ENCODE measurements at places on chromosomes 3 and 15.

DNA sequence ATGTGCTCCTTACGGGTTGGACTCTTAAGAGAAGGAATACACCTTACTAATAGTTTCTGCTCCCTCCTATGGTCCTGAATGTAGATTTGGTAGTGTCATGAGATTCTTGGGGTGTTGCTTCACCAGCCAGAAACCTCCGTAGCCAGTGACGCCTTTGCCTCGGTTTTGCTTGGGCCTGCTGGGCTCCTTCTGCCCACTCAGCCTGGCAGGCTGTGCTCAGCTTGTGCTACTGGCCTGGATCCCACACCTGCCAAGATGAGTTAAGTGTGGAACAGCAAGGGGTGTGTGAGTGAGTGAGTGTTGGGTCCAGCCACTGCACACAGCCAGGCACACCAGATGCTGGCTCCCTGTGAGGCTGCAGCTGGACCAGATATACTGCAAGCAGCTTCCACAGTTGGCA is 560.1 kb downstream of the NLGN1 start:
- no peaks in the 10 kb centered on the region for H3K4me1 ChIP-seq
- H3K36me3 ChIP-seq, result no peaks in the 10 kb centered on the region
- no peak for DNase-seq
- H3K27me3 ChIP-seq, result no peaks in the 10 kb centered on the region
- H3K4me3 ChIP-seq, result no peak overlapping the region

DNA sequence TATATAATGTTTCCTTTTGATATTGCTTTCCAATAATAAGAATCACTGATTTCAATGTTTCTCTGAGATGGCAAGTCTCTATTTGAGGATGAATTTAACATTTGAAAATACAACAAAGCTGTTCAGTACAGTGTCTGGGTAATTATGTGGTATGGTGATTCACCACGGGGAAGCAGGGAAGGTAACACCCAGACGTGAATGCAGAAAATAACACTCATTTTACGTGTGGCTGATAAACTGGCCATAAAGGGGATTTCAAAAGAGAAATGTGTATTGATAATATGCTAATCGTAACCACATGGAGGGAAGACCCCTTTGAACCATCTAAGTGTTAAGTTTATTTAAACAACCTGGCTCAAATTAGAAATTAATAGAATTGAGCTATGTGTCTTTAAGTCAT is 344.6 kb downstream of the GRM7 start:
- H3K27ac ChIP-seq, result no peak overlapping the region
- DNase-seq, result no peak
- H3K4me3 ChIP-seq, result no peak overlapping the region
- no peaks in the 10 kb centered on the region for H3K4me1 ChIP-seq

DNA sequence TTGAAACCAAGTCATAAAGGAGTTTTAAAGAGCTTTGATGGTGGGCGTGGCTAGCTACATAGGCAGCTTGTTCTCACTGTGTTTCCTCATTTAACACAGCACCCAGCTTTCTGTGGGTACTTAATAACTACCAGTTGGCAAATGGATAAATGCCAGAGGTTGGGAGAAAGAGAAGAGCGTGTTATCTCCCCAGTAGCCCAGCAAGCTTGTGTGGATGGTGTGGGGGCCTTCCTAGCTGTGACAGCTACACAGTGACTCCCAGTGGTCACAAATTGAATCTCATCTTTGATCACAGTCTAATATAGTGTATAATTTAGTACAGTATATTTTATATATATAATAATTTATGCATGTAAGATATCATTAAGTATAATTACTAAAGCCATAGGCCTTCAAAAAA is 984.1 kb downstream of the EPHA3 start:
- H3K27me3 ChIP-seq, result no peaks in the 10 kb centered on the region
- no peaks in the 10 kb centered on the region for H3K36me3 ChIP-seq
- H3K4me1 ChIP-seq, result no peaks in the 10 kb centered on the region
- no peak overlapping the region for H3K27ac ChIP-seq
- peak; percentile 1 for DNase-seq
- H3K4me3 ChIP-seq, result no peak overlapping the region

DNA sequence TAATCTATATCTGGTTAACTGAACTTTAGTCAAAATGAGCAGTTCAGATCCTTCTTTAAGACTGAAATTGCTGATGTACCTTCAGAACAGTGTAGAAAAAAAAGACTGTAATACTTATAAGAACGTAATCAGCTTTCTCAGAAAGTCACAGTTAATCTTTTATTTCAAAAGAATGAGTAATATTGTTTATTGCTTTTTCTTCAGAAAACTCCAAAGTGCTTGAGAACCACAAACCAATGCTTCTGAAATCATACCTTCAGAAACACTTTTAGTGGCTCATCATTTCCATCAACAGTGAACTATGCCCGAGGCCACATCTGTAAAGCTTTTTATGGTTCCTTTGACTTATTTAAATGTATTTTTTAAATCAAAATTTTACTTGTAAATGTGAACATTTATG is 33.3 kb upstream of the CLASP2 start:
- no peaks in the 10 kb centered on the region for H3K27me3 ChIP-seq
- H3K36me3 ChIP-seq, result no peaks in the 10 kb centered on the region
- no peak overlapping the region for H3K4me3 ChIP-seq
- no peak overlapping the region for H3K27ac ChIP-seq
- H3K4me1 ChIP-seq, result no peaks in the 10 kb centered on the region

DNA sequence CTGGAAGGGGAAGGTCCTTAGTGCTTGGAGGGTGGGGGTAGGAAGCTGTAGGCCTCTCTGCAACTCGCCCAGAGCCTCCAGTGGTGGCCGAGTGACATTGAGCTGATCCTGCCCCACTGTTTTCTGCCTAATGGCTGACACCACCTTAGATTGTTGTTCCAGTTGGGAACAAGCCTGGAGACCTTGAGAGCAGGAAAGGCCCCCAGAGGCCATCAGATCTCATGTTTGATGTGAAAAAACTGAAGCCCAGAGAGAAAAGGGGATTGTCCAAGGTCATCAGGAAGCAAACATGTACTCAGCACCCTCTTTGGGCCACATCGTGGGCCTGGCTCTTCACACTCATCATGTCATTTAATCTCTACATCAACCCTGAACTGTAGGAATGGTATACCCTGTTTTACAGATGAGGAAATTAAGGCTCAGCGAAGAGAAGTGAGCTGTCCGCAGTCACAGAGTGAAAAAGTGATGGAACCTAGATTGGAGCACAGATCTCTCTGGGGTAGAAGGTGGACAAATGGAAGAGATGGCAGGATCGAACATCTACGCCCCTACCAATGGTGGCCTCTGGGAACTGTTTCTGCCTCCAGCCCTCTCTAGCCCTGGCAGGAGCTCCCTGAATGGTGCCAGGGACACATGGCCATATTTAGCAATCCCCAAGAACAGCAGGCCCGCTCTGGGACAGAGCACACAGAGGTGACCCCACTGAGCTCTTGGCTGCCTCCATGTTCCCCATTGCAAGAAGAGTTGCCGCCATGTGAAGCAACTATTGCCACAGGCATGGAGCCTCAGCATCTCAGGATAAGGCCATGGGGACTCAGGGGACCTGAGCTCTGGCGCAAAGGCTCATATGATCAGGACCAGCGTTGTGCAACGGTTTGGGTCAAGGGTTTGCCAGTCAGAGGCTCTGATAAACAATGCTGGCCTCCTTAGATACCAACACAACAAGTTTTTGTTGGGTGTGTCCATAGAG is 31.6 kb upstream of the TSEN2 start:
- H3K36me3 ChIP-seq, result no peaks in the 10 kb centered on the region
- H3K4me1 ChIP-seq, result no peaks in the 10 kb centered on the region
- H3K4me3 ChIP-seq, result no peak overlapping the region
- no peaks in the 10 kb centered on the region for H3K27me3 ChIP-seq

DNA sequence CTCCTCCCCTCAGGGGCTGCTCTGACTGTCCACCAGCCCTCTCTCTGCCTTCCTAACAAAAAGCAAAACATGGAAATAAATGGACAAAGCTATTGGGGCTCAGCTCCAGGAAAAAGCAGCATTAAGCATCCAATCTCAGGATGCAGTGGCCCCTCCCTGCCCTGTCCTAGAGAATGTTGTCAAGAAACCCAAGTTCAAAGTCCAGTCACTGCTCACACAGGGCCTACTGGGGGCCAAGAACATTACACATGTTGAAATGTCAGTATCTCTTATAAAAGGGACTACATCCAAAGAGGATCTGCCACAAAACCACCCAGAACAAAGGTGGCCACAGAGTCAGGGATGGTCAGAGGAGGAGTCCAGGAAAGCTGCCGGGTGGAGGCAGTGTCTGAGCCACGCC is 7.6 kb upstream of the GRIP2 start:
- H3K36me3 ChIP-seq, result no peaks in the 10 kb centered on the region
- no peak overlapping the region for H3K27ac ChIP-seq
- no peaks in the 10 kb centered on the region for H3K27me3 ChIP-seq
- H3K4me3 ChIP-seq, result no peak overlapping the region

DNA sequence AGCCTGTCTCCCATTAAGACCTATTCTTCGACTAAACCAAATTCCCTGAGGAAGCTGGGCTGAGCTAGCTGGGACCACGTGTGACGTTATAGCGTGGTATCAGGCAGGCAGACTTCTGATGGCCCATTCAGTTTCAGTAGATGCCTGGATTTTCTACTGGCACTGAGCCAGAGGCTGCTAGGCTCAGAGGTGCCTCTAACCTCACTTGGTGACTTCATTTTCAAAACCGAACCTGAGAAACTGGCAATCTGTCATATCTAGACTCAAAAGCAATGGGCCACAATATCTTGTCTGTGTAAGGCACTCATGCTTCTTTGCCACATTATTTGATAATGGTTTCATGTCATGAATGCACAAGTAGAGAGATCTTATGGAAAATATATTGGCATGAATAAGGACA is 352.1 kb upstream of the AZI2 start:
- H3K27ac ChIP-seq, result no peak overlapping the region
- DNase-seq, result no peak
- no peak overlapping the region for H3K4me3 ChIP-seq
- H3K36me3 ChIP-seq, result no peaks in the 10 kb centered on the region
- no peaks in the 10 kb centered on the region for H3K27me3 ChIP-seq

GRCh38 chr15:62488387-62488786 is 323.3 kb upstream of the C2CD4B start:
- H3K4me1 ChIP-seq, result no peaks in the 10 kb centered on the region
- H3K27me3 ChIP-seq, result no peaks in the 10 kb centered on the region
- no peak overlapping the region for H3K27ac ChIP-seq
- H3K36me3 ChIP-seq, result no peaks in the 10 kb centered on the region
- DNase-seq, result no peak

DNA sequence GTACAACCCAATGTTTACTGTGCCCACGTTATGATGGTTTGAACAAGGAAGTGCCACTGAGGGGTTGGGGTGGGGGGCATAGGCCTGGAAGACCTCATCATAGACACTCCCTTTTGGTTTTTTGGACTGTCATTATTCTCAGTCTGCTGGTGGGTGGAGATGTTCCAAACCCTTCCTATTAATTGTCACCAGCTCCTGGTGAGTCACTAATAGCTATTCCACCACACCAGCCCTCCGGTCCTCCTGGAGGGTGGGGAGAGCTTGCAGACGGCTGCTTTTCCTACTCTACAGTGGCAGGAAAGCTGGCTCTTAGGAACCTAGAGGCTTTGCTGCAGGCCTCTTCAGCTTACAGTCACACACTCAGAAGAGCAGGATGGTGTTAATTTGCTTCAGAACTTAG is 9.0 kb upstream of the COPG1 start:
- DNase-seq, result no peak
- H3K36me3 ChIP-seq, result no peaks in the 10 kb centered on the region
- H3K4me3 ChIP-seq, result no peak overlapping the region
- H3K4me1 ChIP-seq, result no peaks in the 10 kb centered on the region

DNA sequence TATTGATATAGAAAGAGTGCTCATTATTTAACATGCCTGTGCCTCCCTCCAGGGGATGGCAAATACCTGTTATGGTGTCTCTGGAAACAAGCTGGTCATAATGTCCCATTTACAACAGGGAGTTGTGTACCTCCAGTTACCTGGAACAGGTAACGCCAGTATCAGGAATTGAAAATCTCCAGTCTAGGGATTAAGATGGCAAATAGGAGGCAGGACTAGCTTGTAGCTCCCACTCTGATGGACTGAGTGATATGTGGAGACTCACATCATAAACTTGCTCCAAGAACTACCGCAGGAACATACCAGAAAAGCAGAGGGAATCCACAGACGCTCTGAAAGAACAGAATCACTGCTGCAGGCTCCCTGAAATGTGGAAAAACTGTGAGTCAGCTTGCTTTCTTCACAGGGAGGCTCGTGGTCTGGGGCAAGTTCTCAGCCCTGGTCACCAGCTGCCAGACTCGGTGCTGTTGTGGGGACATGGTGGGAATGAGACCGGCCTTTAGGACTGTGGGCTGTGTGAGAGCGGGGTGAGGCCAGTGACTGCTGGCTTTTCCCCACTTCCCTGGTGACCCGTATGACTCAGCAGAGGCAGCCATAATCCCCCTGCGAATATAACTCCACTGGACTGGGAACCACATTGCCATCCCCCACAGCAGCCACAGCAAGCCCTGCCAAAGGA is 97.4 kb downstream of the KCNAB1 start:
- no peak for DNase-seq
- no peaks in the 10 kb centered on the region for H3K36me3 ChIP-seq
- H3K4me3 ChIP-seq, result no peak overlapping the region
- peaks cover 20% of the 10 kb centered on the region for H3K4me1 ChIP-seq
- H3K27ac ChIP-seq, result peak overlapping the region; percentile 48

- H3K27me3 ChIP-seq, result no peaks in the 10 kb centered on the region
- H3K4me3 ChIP-seq, result no peak overlapping the region
- no peaks in the 10 kb centered on the region for H3K36me3 ChIP-seq
- H3K4me1 ChIP-seq, result no peaks in the 10 kb centered on the region
- no peak overlapping the region for H3K27ac ChIP-seq
These were observed 426.4 kb upstream of the RGMA start for GRCh38 chr15:93515256-93516051.

GRCh38 chr3:140711390-140712035 is 33.6 kb downstream of the TRIM42 start:
- DNase-seq, result no peak
- H3K4me3 ChIP-seq, result no peak overlapping the region
- no peaks in the 10 kb centered on the region for H3K36me3 ChIP-seq
- H3K27me3 ChIP-seq, result no peaks in the 10 kb centered on the region
- H3K4me1 ChIP-seq, result no peaks in the 10 kb centered on the region
- H3K27ac ChIP-seq, result no peak overlapping the region

DNA sequence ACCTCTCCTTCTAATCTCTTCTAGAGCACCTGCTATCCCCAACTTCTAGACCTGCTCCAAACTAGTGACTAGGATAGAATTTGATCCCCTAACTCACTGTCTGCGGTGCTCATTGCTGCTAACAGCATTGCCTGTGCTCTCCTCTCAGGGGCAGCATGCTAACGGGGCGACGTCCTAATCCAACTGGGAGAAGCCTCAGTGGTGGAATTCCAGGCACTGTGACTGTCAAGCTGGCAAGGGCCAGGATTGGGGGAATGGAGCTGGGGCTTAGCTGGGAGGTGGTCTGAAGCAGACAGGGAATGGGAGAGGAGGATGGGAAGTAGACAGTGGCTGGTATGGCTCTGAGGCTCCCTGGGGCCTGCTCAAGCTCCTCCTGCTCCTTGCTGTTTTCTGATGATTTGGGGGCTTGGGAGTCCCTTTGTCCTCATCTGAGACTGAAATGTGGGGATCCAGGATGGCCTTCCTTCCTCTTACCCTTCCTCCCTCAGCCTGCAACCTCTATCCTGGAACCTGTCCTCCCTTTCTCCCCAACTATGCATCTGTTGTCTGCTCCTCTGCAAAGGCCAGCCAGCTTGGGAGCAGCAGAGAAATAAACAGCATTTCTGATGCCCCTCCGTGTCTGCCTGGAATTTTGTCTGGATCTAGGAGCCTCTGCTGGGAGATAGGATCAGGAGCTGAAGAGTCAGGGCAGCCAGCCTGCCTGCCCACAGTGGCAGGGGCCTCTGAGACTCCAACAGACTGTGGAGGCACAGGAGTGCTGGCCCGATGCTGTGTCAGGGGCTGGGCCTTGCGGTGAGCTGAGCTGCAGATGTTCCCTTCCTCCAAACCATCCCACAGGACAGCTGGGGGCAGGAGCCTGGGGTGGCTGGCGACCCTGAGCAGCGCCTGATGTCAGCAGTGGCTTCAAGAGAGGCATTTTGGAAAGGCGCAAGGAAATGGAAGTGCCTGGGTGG is 3.0 kb downstream of the ISLR start:
- no peak for DNase-seq
- H3K27ac ChIP-seq, result peak overlapping the region; percentile 30
- H3K4me1 ChIP-seq, result peaks cover 42% of the 10 kb centered on the region
